ENCODE measurements at places on chromosomes 4 and X.
A peak's percentile ranks its signal among the peaks of the same experiment; 100 is the strongest.

GRCh38 chr4:85372966-85373365 is 102.0 kb upstream of the ARHGAP24 start:
- DNase-seq: no peak

GRCh38 chrX:110359273-110359672 is 625 bp downstream of the RTL9 start:
- no peak for DNase-seq

DNA sequence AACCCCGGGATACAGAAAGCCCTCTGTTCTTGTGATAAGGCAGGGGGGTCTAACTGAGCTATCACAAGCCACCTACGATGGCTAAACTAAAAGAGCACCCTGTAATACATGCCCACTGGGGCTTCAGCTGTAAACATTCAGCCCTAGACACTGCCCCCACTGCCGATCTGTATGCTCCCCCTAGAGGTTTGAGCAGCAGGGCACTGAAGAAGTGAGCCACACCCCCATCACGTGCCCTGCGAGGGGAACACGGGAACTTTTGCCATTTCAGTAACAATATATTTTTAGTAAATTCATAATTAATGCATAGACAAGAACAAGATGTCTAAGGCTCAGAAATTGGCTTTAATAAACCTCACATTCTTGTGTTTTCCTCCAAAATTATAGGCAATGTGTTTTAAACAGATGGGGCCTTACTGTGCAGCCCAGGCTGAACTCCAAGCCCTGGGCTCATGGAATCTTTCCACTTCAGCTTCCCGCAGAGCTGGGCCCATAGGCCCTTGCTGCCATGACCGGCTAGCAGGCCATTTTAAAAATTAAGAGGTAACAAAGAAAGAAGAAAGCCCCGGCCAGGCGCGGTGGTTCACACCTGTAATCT is 235.3 kb upstream of the SFRP2 start:
- peak; percentile 27 for DNase-seq

- no peak for DNase-seq
Observed at GRCh38 chr4:38223782-38224236, 263.6 kb downstream of the PTTG2 start.

DNA sequence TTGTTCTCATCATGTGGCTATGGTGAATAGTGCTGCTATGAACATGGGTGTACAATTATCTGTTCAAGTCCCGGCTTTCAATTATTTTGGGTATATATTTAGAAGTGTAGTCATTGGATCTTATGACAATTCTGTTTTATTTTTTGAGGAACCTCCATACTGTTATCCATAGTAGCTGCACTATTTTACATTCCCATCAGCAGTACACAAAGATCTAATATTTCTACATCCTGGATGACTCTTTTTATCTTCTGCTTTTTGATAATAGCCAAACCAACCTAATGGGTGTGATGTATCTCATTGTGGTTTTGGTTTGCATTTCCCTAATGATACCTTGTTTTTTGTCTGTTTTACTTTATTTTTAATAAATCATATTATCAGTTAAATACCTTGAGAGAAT is 12.9 kb upstream of the IL13RA1 start:
- DNase-seq: no peak

All from CD8-positive, alpha-beta T cell (primary cell).